Thymus (tissue), 14 donors: ENCODE measurements at places on chromosomes 12 and 14.

- DNase-seq, result no peak
These were observed 43.5 kb downstream of the CNTN1 start for GRCh38 chr12:40735551-40736230.

DNA sequence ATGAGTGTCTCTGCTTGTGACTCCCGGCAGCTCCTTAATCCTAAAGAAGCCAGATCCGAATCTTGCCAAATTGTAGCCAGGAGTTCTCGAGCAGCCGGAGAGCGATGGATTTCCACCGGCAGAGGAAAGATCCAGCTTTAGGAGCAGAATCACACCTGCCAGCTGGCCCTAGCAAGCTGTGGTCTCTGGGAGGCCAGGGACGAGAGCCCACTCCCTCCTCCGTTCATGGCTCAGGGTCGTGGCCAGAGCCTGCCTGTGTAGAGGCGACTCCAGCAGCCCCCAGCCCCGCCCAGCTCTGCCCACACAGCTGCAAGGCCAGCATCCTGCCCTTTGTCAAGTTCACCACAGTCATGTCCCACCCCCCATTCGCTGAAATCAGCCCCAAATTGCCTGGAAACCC, 121.0 kb downstream of the SCARB1 start:
- DNase-seq, result no peak

DNA sequence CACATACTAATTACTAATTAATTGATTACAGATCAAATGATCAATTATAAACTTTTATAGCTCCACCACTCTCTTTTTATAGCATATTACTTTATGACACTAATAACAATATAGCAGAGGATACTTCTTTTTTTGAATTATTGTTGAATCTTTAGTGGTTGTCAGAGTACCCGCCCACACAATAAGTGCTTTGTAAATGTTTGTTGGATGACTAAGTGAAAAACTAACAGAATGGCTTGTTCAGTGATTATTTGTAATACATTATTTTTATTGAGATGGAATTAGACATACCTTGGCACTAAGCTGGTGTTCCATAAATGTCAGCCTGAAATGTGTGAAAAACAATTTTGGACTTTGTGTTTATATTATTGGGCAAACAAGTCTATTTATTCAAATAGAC, 670.5 kb upstream of the ATXN7L3B start:
- no peak for DNase-seq

- no peak for DNase-seq
These were observed 61.5 kb downstream of the NT5DC3 start for GRCh38 chr12:103779410-103780092.

DNA sequence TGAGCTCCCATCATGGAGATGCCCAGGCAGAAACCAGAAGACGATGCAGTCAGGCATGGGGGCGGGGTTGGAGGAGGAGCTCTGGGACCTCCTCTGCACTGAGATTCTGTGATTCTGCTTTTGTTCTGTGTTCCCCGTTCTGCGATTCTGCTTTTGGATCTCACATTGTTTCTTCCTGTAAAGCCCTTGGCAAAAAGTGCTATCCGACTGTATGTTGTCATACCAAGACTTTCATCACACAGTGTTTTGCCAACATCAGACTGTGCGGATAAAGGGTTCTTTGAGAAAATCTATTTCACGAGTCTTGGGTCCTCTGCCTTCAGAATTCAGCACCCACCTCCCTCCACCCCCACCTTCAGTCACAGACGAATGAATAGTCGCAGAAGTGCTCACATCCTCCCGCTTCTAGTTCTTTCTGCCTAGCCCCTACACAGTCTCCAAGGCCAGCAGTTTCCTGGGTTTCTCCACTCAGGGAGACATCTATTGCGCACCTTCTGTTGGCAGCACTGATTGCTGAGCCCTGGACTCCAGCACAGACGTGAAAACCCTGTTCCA, 24.7 kb upstream of the PWP1 start:
- no peak for DNase-seq

- no peak for DNase-seq
These were observed 176.3 kb upstream of the DIO2 start for GRCh38 chr14:80387563-80387981.

GRCh38 chr14:52918486-52918885, 32.4 kb downstream of the FERMT2 start:
- DNase-seq, result peak; percentile 92

- no peak for DNase-seq
These were observed 35.5 kb upstream of the RFLNA start for GRCh38 chr12:124259154-124260066.

GRCh38 chr12:46659032-46659650, 166.7 kb downstream of the SLC38A4 start:
- DNase-seq, result no peak

GRCh38 chr14:71232506-71232905, 325.2 kb downstream of the PCNX1 start:
- DNase-seq, result no peak

- DNase-seq, result no peak
These were observed 9.5 kb downstream of the CDKN1B start for GRCh38 chr12:12726555-12727093.

GRCh38 chr14:74503291-74503937, 9.8 kb downstream of the ISCA2 start:
- no peak for DNase-seq

DNA sequence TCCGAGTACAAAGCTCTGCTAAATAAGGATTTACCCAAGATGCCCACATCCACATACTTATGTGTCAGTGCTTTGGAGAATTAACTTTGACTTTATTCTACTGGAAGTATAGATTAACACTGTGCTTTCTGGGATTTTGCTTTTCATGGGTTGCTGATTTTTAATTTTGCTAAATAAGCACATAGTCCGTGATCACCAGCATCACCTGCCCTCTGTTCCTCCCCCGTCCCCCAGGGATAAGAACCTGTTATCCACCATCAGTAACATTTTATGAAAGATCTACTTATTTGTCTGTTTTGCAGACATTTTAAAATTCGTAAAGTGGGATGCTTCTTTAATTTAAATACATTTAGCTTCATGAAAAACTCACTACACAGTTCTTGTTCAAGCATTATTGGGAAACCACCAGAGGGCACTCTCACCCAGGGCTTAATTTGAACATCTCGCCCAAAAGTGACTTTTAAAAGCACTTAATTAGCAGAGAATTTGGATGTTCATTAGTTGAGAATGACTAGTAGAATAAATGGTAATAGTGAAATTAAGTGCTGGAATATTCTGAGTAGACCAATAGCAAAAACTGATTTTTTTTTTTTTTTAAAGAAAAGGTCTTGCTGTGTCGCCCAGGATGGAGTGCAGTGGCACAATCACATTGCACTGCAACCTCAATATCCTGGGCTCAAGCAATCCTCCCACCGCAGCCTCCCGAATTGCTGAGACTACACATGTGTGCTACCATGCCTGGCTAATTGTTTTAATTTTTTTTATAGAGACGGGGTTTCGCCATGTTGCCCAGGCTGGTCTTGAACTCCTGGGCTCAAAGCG, 35.7 kb downstream of the MRPL42 start:
- DNase-seq, result peak; percentile 35

GRCh38 chr14:103607822-103608221, 21.2 kb upstream of the KLC1 start:
- DNase-seq, result no peak

DNA sequence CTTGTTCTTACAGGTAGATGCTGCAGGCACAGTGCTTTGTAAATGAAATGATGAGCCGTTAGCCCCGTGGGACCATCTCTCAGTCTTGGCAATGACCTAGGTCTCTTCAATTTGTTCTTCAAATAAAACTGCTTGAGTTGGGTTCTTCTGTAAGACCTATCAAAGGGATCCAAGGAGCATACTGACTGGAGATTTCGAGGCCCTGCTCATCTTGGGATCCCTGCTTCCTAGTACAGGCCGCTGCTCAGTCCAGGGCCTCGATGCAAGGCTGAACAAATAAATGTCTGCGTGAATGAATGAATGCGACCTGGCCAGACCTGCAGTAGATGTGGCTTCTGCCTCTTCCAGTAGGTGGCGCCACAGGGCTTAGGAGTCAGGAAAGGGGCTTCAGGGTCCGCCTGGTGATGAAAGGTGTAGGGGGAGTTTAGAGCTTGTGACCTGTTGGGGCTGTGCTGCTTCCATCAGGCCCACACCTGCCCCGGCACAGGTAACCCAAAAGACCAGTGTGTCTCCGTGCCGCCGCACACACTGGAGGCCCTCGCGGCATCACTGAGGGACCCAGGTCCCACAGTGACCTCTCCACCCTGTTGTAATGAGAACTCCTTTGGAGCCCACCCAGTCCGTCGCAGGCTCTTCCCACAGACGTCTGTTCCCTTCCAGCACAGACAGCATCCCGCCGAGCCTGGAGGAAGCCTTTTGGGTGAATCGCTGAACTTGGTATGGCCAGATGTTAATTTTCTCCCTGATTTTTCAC, 4.4 kb downstream of the CACNA1C start:
- peak; percentile 28 for DNase-seq

DNA sequence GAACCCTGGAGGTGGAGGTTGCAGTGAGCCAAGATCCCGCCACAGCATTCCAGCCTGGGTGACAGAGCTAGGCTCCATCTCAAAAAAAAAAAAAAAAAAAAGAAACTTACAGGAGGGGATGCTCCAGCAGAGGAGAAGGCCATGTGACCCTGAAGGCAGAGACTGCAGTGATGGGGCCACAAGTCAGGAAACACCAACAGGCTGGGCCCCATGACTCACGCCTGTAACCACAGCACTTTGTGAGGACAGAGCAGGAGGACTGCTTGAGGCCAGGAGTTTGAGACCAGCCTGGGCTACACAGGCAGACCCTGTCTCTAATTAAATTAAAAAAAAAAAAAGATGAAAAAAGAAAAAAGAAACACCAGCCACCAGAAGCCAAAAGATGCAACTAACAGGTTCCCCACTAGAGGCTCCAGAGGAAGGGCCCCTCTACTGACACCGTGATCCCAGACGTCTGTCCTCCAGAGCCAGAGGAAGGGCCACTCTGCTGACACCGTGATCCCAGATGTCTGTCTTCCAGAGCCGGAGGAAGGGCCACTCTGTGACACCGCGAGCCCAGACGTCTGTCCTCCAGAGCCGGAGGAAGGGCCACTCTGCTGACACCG, 9.1 kb upstream of the GLT1D1 start:
- no peak for DNase-seq

DNA sequence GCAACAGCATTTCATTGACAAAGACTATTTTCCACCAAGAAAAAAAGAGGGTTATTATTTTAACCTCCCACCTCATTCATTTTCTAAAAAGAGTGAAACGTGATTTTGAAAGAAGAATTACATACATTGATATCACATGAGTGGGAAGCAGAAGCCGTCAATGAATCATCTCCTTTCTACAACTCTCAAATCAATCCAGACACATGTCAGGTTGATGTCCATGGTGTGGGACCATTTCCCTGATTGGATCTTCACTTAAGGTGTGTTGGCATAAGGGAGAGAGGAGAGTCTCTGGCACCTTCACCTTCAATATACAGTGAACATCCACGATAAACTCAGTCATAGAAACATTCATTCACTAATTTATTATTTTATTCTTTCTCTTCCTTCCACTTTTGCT, 1095.1 kb downstream of the BCL11B start:
- DNase-seq, result no peak

DNA sequence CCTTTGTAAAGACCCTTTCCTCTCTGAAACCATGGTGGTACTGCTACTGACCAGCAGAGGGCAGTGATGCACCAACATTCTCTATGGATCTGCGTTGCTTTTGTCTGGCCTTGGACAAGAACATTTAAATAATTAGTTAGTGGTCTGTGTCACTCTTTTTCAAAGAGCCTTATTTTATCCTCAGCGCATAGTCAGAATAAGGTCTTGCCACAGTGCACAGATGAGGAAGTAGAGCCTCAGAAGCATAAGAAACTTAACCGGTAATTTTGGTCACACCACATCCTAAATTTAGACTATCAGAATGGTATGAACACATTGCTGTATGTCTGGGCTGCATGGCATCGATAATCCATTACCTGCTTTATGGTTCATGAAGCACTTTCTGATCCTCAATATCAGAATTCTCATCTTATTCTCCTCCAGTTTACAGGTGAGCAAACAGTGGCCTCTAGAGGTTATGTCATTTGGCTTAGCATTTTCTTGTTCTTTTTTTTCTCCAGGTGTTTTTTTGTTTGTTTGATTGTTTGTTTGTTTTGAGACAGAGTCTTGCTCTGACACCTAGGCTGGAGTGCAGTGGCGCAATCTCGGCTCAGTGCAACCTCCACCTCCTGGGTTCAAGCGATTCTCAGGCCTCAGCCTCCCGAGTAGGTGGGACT, 23.7 kb upstream of the IFT81 start:
- DNase-seq, result peak; percentile 66

- DNase-seq, result no peak
These were observed 4.7 kb upstream of the PPP2R5E start for GRCh38 chr14:63547798-63548335.

DNA sequence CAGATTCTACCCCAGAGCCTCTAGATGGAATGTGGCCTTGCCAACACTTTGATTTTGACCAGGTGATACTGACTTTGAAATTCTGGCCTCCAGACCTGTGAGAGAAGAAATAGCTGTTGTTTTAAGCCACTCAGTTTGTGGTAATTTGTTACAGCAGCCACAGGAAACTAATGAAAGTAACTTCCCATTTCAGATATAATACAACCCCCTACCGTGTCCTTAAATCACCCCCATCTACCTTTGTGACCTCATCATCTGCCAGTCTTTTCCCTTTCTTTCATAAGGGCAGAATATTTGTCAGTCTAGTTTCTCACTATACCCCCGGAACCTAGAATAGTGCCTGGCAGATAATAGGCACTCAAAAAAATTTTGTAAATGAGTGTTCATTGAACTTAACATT, 39.6 kb downstream of the PPP4R4 start:
- DNase-seq, result no peak
